ENCODE measurements at places on chromosomes 3 and 15.
A peak's percentile ranks its signal among the peaks of the same experiment; 100 is the strongest.

GRCh38 chr3:39849992-39850715 is 40.7 kb downstream of the MYRIP start:
- DNase-seq = no peak

DNA sequence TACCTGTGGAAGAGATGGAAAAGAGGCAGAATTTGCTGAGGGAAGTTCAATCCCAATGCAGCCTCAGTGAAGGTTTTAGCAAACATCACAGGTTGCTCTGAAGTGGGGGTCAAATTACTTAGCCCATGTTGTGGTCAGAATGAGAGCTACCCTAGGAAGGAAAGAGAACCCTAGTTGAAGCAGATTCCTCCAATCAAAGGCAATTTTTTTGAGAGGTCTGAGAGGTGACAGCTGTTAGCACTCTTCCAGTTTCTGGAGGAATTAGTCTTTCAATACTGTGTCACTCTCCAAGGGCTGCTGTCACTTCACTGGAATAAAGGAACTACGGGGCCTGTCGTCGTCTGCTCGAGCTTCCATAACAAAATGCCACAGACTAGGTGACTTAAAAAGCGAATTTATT is 584.2 kb upstream of the DPPA4 start:
- DNase-seq = no peak

GRCh38 chr3:146274833-146275232 is 23.9 kb upstream of the PLSCR4 start:
- no peak for DNase-seq

DNA sequence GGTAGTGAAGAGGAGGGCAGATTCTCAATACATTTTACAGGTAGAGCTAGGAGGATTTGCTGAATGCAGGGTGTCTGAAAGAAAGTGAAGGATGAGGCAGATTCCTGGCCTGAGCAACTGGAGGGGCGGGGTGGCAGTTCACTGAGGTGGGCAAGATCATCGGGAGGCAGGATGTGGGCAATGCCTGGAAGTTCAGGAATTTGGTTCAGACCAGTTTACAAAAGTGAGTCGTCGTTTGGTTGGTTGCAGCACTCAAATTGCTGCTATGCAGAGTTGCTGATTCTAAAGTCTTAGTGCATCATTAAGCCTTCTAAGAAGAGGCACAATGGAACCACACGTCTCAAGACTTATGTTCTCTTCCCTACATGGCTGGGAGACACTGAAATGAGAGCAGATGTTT is 134.0 kb downstream of the MFSD1 start:
- DNase-seq = no peak

- DNase-seq = no peak
These were observed 50.2 kb upstream of the VILL start for GRCh38 chr3:37940242-37940908.

DNA sequence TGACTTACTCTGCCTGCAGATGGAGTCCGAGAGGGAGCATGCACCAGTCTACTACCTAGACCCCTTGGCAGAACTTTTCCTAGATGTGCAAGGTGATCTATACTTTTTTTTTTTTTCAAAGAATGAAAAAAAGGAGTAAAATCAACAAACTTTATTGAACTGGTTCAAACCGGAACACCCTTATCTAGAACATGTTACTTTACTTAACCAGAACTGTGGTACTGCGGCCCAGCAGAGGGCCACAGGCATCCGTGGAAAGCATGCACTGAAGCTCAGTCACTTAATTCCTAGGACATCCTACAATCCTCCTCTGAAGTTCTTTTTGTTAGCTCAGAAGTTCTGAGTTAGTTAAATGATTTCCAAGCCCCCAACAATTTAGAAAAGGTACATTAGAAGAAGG is 21.6 kb downstream of the CHAC1 start:
- DNase-seq = no peak

DNA sequence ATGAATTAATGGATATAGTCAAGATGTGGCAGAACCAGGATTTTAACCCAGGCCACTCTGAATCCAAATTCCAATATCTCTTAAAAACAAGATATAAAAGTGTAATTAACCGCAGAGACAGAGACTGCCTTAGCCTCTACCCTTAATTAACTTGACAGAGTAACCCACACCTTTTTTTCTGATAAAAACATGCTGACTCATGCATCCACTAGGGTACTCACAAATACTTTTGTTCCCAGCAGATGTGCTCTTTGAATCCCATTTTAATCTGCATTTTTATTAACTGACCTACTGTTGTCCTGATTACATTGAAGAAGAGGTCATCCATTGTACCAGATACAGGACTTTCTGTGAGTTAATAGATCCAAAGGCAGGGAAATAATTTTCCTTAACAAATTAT is 278.3 kb downstream of the CHL1 start:
- DNase-seq = no peak

DNA sequence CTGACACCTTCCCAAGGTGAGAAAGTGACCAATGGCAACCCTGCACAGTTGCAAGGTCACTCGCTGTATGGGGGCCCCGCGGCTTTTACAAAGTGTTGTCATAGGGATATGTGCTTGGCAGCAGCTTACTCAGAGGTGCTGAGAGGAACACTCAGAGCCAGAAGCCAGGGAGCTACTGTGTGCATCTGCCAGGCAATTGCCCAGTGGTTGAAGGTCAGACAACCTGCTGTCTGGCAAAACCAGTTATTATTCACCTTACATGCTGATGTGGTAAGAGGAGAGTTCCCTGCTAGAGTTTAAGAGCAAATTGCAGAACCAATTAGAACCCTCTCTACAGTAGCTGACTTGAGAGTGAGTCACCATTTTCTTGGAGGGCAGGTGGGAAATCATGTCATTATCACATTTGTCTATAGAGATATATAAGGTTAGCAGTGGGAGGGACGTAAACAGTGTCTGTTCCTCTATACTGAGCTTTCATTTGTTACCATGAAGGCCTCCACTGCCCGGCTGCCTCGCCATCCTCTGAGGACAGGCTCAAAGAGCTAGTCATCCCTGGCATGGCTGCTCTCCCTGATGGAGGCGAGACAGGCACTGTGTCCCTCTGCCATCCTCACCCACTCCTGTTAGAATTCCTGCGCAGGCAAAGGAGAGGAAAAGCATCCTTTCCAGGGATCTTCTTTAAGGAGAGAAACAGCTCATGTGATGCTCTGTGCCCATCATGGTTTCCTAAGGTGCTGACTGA is 274.4 kb downstream of the PLCL2 start:
- DNase-seq = no peak

DNA sequence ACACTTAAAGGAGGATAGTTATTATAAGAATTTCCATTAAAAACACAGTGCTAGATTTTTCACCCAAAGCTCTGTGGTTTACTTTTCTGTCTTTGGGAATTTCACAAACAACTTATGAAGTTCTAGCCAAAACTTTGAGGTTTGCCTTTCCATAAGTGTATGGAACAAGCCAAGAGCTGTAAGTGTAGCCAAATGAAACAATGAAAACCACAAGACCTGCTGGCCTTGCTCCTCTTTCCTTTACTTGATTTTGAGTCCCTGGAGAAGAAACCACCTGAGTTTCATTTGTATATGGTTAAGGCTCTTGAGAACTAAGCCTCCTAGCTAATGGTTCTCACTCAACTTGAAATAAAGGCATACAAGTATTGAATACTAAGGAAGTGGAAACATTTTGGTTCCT is 365.3 kb upstream of the EPHA3 start:
- DNase-seq = no peak

GRCh38 chr3:170163956-170164645 is 17.4 kb downstream of the PHC3 start:
- DNase-seq = no peak

- DNase-seq = no peak
These were observed 107.2 kb upstream of the MME start for GRCh38 chr3:154972951-154973350.

DNA sequence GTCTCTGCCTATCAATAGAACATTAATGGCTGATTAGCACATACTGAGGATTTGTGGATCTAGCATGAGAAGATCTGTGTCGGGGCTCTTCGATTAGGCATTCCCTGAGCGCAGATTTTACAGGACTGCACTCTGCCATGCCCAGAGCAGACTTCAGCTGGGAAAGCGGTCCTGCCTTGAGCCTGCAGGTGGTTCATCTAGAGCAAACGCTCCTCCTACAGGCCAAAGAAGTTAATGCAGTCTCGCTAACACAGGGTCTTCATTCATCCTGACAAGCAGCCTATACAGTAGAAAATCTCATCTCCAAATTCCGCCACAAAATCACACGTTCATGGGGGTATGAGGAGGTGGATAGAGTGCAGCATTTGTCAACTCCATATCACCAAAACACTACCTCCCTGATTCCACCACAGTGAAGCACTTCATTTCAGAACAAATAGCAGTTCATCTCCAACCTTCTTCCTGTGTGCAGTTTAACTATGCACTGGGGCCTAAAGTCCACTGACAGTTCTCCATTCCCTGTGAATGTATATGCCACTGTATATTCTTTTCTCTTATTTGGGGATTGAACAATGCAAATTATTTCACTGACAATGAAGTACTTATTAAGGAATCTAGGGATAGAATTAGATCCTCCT is 405.8 kb downstream of the IGSF11 start:
- DNase-seq = peak; percentile 4

DNA sequence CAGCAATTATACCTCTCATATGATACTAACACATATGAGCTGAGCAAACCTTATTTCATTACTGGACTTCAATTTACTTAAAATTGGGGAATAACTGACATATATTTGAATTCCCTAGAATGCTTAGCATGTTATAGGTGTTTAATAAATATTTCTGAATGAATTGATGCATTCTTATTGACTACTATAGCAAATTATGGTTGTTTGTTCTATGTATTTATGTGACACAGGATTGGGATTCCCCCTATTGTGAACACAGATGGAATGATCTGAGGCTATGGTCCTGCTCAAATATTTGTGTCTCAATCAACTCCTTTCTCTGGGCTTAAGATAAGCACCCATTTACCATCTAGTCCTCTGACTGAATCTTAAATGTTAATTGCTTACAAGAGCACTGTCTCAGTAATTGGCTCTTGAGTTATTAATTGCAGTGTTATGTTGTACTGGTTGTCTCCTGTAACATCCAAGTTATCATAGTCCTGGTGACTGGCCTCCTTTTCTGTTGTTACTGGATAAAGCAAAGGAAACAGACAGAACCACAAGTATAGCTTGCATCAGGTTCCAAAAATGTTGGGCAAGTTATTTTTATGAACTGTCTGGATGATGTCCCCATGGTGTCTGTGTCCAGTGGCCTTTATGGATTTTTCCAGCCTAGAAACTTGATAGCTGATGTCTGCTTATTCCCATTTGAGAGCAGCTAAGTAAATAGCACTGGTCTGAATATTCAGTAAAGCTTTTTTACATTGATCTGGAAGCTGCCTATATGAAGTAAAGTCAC is 2.3 kb upstream of the UACA start:
- DNase-seq = no peak

DNA sequence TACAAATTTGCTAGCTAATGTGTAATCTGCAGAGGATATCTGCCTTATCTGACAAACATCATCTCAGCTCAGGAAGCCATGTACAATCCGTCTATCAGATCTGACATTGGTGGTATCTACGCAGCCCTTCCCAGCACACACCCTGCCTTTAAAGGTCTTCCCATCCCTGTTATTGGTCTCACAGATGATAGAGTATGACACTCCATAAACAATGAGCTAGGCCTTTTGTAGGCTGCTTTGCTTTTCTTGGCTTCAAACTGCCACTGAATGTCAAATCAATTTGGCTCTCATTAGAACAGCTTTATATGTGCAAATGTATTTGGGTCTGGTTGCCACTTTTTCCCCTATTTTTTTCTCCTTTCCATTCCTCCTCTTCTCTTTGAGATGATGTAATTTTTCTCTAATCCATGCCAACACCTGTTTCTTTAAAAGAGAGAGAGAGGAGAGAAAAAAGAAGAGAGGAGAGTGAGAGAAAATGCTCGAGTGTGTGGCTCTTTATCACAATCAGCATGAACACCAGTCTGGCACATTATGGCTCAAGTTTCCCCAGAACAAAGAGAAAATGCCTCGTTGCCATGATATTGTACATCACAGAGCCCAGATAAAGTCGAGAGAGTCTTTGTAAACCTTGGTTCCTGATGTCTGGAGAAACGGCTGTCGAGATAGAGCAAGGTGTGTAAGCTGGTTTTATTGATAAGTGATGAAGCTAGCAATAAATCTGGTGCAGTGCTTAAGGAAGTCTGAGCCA is 80.8 kb upstream of the DPH6 start:
- DNase-seq = no peak
